NCI-H748 treated with DMSO at 0.1 percent for 48 hours (cell line): ENCODE measurements at places on chromosomes 12 and 14.

DNA sequence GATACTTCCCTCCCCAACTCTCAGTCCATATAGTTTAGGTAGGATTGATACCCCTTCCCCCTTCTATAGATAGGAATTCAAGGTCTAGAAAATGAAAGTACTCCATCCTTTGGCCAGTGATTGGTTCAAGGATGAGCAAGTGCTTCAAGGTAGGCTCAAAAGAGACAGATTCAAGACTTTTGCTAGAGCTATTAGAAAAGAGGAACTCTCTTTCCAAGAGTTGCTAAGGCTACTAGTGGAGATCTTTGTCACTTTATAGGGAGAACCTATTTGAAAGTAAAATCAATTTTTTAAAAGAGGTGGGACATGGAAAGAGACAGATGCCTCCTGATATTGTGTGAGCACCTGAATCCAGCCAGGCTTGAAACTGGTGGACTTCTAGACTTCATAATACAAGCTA, 17.5 kb downstream of the POLE2 start:
- DNase-seq: no peak

GRCh38 chr14:93943052-93943451, 15.9 kb downstream of the FAM181A start:
- no peak for DNase-seq

- no peak for DNase-seq
These were observed 19.7 kb downstream of the HAL start for GRCh38 chr12:95976416-95976832.

DNA sequence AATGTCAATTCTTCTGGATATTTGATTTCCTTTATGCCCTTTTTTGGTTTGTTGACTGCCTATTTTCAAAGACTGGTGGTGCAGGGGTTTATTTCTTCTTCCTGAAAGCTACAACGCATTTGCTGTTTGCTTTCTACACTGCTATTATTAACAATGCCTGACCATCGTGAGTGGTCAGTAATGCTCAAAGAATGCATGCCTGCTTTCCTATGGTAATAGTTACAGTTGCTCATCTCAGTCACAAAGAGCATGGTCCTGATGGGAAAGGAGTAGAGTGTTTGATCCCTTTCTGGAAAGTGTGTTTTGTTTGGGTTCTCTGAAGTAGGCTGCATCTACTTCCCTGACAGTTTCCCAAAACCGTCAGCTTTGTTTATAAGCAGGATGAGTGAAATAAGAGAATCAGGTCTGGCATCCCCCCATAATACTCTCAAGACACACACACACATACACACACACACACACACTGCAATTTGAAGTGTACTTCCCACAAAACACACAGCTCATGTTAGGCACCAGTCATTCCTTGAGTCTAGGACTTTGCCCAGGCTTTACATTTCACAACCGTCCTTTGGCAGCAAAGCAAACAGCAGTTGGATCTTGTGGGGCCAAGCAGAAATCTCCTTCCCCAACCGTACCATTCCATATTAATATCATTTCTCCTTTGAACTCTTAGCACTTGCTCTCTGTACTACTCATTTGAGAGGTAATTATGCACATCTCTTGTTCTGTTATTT, 56.6 kb downstream of the SUDS3 start:
- no peak for DNase-seq

DNA sequence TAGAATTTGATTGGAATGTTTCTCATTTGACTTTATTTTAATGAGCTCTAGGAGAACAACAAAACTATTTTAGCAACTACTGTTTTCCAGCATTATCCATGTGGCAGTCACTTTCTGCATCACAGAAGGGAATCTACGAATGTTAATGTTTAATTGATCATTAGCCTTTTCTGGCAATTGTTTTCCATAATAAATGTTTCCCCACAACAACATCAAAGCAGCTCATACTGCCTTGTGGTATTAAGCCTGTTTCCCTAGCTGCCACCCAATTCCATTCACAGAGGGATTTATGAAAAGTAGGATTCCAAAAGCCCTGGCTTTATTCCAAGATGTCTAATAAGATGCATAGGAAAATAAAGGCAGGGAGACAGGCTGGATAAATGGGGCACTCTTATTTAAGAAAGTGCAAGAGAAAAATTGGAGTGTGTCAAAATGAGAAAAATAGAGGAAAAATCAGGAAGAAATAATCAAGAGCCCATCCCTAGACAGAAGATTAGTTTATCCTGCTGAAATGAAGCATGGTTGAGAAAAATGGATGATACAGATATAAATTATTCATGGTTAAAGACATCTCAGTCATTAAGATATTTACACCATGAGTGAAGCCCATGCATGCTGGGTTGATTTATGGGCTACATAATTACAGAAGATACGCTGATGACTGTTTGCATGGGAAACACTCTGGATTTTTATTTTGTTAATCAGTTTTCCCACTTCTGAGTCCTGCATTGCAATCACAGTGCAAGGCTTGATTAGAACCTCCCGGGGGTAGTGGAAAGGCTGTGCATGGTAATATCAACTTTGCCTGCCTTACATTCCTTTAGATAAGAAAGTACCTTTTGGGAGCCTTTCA, 180.3 kb downstream of the HELB start:
- DNase-seq: peak; percentile 25

DNA sequence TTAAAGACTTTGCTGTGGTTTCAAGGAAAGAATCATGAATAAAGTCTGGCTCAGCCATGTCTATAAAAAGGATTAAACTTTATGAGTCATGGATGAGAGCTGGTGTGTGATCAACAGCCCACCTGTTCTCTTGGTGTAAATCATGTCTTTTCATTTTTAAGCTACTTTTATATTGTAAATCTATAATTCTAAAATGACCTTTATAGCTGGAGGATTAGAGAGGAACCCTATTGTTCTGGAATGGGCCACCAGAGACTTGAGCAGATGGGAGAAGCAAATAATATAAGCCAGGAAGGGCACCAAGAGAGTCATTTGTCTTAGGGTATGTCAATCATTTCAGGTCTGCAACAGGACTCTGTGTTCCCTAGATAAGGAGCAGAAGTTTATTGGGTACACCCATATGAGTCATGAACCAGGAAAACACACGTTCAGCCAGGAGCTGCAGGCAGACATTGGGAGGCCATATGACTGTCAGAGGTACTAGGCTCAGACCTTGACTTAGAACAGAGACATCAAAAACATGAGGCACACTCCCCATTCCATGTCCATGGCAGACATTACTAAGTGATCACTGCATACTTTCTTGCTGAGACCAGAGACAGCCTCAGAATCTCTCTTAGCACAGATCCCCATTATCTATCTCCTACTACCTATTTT, 49.3 kb downstream of the NDUFA12 start:
- DNase-seq: no peak

- no peak for DNase-seq
These were observed 103.6 kb upstream of the RTL1 start for GRCh38 chr14:101007004-101007614.

DNA sequence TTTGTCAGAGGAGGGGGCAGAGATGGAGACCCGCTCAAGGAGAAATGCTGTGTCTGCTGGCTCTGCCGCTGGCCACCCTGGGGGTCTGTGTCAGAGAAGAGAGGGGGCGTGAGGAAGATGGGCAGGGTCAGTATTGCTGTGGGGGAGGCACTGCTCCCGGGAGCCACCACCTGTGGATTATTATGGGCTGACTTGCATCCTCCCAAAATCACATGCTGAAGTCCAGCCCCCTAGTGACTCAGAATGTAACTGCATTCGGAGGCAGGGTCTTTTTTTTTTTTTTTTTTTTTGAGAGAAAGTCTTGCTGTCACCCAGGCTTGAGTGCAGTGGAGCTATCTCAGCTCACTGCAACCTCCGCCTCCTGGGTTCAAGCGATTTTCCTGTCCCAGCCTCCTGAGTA, 12.3 kb downstream of the ABCD4 start:
- DNase-seq: no peak

GRCh38 chr14:89041257-89041582, 216.8 kb downstream of the TTC8 start:
- peak; percentile 92 for DNase-seq

GRCh38 chr12:100403446-100403845, 46.6 kb downstream of the SLC17A8 start:
- DNase-seq: no peak

GRCh38 chr12:111447571-111448265, 42.0 kb downstream of the SH2B3 start:
- DNase-seq: no peak

- DNase-seq: no peak
These were observed 61.7 kb downstream of the SUSD6 start for GRCh38 chr14:69673104-69673503.

DNA sequence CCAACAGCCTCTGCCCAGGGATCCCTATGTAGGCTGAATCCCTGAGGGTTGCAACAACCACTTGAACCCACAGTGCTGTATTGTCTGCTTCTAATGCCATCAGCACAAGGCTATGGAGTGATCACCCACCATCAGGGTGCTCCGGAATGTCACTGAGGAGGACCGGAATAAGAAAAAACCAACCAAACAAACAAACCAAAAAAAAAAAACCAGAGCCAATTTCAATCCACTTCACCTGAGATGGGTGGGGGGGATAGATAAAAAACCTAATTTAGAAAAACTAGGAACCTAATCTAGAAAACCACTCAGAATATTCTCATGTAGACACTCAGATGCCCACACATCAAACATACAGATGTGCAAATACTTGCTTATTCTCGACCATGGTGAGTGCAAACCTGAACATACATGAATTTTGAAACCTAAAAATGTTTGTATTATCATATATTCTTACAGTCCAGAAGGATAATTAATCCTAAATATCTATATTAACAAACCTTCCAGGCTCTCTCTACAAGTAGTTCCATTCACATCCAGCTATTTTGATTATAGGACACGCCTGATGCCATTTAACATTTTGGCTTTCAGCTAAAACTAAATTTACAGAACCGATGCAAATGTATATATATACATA, 3.7 kb downstream of the TBX5 start:
- no peak for DNase-seq

DNA sequence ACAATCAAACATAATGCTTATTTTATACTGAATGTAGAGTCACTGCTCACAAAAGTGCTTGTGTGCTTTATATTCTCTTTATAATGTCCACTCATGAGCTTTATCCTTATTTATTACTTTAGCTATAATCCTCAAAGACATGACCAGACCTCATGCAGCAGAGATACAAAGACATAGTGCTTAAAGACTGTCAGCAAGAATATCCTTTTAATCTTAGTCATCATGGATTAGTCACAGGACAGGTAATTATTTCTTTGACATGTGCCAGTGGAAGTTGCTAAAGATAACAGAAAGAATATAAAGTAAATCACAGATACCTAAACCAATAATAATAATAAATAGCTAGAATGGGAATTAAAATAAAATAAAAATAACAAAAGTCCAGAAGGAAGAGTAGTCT, 707.5 kb downstream of the BCL11B start:
- DNase-seq: no peak

GRCh38 chr14:80522411-80522810, 311.1 kb upstream of the DIO2 start:
- DNase-seq: no peak

DNA sequence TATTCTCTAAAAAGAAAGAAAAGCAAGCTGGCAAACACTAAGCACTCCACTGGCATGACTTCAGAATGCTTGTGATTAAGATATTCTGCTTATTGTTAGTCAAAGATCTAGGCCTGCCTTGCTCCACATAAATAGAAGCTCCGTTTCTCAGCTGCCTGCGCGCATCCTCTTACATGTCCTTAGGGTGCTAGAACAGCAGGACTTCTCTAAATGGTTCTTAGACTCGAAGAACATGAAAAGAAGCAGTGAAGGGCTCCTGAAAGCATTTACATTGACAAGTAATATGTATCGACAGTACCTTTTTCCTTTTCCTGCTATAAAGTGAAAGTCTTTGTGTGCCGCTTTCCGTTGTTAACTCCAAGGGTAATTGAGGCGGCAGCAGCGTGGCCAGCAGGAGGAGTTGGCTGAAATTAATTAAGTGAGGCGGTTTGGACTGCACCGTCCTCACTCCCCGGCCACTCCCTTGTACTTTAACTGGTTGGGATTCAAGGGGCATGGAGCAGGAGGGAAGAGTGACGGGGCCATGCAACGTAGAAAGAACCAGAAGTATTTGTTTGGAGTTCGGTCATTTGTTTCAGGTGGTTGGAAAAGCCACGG, 34.2 kb upstream of the OTX2 start:
- no peak for DNase-seq

DNA sequence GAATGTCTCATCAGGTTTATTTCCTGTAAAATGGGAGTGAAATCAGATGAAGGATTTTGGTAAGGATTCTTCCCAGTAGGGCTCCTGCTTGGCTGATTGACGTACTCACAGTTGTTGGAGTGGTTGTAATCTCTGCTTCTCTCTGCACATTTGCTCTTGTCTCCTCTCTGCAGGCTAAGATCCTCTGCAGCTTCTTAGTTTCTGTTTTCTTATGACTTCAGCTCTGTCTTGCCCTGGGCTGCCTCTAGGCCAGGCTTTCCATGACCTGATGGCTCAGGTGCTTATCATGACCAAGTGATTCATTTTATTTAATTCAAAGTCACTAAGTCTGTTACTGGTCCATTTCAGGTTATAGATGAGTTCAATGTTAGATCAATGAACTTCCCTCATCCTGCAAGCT, 394.5 kb upstream of the DDHD1 start:
- no peak for DNase-seq

GRCh38 chr14:78399316-78399889, 229.2 kb downstream of the NRXN3 start:
- no peak for DNase-seq

DNA sequence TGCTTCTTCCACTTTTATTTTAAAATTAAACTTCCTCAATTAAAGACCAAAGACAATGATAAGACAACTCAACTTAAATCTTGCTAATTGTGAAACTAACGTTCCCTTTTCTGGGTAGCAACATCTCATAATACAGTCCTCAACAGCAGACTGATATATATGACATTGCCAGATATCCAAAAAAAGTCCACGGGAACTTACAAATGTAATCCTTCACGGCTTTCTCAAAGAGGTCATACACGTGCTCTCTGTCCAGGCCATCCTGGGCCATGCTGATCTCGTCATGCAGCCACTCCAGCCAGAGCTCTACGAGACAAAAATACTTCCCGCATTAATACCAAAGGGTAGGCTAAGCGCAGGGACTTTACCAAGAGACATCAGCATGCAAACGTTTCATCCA, 13.3 kb downstream of the SART3 start:
- no peak for DNase-seq

GRCh38 chr14:91164676-91165075, 50.8 kb downstream of the DGLUCY start:
- no peak for DNase-seq

DNA sequence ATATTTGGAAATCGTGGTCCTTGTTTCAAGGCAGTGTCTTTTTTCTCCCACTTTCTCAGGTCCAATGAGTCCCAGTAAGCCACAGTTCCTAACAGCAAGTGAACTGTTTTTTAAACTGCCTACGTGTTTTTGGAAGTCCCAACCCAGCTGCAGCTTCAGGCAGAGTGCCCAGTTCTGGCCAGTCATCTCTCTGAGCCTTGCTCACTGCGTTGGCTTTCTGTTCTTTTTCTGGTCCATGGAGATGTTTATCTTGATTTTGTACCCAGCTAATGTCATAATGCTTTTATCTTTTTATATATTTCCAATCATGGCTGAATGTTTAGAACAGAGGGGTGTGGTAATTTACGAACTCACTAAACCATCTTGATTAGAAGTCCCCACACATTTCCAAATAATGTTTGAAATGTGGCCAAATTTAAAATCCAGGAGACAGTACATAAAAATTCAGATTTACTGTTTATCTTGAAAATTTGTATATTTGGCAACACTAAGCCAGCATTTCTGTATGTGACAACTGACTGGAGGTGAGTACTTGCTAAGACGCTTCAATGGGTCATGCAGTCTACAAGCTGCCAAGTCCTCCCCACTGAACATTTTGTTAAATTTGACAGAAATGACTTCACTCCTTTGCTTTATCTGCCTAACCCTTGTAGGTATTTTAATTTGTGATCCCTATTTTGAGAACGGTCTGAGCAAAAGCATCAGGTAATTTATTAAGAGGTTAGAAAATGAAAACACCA, 46.1 kb upstream of the OTOGL start:
- no peak for DNase-seq
